ENCODE measurements at places on chromosomes 2 and 18. TPM values are rescaled to one million over a fixed set of nuclear protein-coding genes. Genes with fewer than 3 reads are reported as not detected.
A peak's percentile ranks its signal among the peaks of the same experiment; 100 is the strongest.

DNA sequence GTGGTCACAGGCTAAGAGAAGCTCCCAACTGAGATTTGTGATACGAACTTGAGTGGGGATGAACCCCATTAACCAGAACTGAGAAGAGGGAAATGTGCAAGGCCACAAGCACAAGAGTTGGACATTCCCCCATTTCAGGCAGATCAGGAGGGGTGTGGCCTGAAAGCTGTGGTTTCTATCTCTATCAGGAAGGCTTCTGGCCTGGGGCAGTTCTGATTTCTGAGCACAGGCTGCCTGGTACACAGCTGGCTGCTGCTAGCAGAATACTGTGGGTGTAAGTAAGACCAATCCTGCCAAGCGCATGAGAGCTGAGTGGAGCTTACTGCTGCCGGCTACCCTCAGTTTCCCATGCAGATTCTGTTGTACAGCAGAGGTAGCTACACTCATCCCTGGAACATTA lies 484.6 kb downstream of the SATB2 start:
- no peak for DNase-seq

DNA sequence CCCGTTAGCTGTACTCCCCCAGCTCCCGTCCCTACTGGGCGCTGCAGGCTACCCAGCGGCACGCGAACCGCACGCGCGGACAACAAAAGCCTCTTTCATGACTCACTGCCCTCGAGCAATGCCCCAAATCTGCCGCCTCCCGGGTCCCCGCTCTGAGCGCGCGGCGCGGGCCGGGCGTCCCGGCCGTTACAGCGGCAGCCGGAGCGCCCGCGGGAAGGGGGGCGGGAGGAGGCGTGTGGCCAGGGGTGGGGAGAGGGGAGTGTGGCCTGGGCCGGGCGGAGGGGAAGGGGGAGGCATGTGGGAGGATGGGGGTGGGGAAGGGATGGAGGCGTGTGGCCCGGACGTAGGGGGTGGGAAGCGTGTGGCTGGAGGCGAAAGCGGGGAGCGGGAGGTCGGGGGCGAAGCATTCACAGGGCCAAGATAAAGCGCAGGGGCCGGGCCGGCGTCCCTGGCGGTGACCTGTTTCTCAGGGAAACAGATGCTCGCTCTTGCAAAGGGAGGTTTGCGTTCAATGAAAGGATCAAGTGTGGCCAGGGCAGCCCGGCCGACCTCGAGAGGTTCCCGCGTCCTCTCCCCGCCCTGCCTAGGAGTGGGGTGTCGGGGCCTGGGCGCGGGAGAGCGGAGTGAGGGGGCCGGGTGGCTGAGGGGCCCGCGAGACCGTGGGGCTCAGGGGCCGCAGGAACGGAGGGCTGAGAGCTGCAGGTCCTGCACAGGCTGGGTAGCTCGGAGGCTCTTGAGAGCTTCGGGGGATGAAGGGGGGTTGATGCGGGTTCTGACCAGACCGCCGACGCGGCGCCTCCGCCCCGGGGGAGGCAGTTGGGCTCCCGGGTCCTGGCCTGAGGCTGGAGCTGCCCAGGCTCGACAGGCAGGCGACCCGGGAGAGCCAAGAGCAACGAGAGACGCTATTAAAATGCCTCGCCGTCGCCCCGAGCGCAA lies 3.5 kb upstream of the NEUROD1 start:
- no peak for DNase-seq

- no peak for DNase-seq
Measured at GRCh38 chr2:30298302-30298701, 67.0 kb downstream of the LBH start.

GRCh38 chr2:88746929-88747490 lies 55.5 kb downstream of the RPIA start:
- DNase-seq: no peak

GRCh38 chr2:128309280-128310093 lies 9.2 kb downstream of the HS6ST1 start:
- peak; percentile 46 for DNase-seq

DNA sequence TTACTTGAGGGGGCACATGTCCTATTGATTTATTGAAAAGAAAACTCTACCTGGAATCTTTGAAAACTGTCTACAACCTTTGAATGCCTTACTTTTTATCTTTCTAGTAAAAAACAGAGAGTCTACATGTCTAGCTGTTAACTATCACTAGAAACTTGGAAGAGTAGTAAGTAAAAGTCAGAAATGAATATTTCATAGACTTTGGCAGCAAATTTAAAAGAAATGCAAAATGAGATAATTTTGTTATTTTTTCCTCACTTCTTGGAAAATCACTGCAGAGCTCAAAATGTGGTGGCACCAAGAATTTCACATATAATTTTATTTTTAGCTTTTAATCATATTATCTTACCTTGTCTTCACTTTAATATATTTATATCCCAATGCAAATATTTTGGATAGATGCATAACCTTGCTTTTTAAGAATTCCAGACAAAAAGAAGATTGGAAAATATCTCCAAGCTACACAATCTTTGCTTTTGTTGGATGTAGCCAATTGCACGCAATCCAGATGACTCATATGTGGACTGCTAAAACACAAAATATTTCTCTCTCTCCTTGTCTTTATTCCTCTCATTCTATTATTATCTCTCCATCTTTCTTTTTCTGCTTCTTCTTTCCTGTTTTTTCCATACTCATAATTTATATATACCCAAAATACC lies 92.2 kb upstream of the DSEL start:
- DNase-seq: no peak

- DNase-seq: no peak
Measured at GRCh38 chr2:140737006-140737405, 1393.8 kb downstream of the LRP1B start.

DNA sequence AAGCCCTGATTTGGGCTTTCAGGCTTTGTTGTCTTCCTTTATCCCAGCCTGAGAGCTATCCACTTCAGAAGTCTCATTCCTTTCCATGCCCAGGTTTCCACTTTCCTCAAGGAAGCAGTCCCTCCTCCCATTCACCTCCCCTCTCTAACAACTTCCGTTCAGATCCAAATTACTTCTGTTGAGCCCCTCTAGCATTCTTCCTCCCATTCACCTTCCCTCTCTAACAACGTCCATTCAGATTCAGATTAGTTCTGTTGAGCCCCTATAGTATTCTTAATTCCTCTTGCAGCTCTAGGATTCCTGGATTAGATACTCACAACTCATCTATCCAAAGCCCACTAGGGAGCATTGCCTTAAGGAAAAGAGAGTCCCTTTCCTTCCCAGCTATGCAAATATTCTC lies 216.8 kb downstream of the RAD51AP2 start:
- no peak for DNase-seq

DNA sequence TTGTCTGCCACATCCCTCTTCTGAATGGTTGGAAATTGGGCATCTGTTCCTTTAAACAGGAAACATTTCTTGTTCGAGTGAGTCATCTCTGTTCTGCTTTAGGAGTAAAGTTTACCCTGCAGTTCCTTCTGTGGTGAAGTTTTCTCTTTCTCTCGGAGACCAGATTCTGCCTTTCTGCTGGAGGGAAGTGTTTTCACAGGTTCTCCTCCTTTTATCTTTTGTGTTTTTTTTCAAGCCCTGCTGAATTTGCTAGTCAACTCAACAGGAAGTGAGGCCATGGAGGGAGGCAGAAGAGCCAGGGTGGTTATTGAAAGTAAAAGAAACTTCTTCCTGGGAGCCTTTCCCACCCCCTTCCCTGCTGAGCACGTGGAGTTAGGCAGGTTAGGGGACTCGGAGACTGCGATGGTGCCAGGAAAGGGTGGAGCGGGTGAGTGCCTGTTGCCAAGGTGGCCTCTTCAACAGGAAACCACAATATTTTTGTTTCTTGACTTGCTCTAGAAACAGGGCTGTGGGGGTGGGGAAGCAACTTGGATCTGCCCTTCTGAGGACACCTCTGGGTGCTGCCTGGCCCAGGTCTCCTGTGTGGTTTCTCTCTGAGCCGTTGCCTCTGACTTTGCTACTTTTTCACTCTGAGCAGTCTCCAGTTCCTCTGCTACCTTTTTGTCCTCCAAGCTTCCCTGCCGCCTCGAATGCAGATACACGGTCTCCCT lies 2.2 kb upstream of the CASP8 start:
- peak; percentile 85 for DNase-seq

DNA sequence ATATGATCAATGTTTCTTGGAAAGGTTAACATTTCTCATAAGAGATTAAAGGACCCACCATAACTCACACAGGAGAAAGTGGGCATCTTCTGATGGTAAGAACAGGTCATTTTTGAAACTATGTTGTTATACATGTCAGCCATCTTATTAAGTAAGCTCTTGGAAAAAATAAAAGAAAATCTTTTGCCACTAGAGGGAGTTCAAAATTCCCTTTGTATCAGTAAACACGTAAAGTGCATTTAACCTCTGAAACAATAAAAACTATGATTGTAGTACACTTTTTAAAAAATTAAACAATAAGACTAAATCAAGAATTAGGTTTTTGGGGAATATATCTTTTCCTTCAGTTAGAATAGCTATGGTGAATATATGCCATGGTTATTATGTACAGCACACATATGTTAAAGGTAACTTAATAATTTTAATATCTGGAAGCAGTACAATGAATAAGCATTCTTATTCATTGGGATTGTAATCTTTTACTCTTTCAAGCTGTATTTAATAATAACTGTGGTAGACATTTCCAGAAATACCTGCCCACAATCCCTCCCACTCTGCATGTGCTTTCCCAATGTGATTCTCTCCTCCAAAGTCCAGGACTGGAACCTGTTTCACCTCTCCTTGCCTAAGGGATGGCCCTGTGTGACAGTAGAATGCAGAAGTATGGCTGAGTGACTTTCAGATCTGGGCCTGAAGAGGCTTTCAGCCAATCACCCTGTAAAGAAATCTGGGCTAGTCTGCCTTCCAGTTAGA lies 64.2 kb downstream of the RBMS1 start:
- DNase-seq: peak; percentile 45

- DNase-seq: no peak
Measured at GRCh38 chr2:16204251-16204650, 263.9 kb downstream of the MYCN start.

GRCh38 chr18:50518787-50519546 lies 40.9 kb upstream of the MAPK4 start:
- DNase-seq: no peak

- no peak for DNase-seq
Measured at GRCh38 chr2:216959433-216959832, 99.6 kb upstream of the TNP1 start.

- no peak for DNase-seq
Measured at GRCh38 chr18:35157181-35157580, 83.7 kb upstream of the ZNF397 start.

DNA sequence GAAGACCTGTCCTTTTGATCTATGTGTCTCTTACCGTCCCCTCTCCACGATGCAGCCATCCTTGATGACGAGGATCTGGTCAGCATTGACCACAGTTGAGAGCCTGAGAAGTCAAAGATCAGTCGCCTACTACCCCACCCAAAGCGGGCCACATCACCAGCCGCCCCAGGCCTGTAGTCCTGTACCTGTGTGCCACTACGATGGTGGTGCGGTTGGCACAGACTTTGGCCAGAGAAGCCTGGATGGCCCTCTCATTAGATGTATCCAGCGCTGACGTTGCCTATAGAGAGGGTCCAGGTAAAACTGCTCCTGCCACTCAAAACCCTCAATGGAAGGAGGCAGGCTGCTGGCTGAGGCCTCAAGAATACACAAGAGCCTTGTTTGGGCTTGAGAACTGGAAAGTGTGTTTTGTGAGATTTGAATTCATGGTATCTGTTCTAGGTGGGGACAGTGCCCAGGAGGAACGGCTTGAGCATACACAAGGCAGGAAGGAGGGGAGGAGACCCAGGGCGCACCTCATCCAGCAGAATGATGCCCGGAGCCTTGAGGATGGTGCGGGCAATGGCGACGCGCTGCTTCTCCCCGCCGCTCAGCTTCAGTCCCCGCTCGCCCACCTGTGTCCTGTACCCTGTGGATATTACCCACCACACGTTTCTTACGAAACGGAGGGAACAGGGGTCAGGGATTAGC lies 3.8 kb downstream of the ZFAND2B start:
- no peak for DNase-seq

REG3G gene
- polyA plus RNA-seq: not detected

KLHL41 gene
- polyA plus RNA-seq: 2.1 TPM

RTN4 gene
- 186 TPM for polyA plus RNA-seq

QPCT gene
- polyA plus RNA-seq: 4.1 TPM
